ENCODE measurements at places on chromosomes 7 and 10.

DNA sequence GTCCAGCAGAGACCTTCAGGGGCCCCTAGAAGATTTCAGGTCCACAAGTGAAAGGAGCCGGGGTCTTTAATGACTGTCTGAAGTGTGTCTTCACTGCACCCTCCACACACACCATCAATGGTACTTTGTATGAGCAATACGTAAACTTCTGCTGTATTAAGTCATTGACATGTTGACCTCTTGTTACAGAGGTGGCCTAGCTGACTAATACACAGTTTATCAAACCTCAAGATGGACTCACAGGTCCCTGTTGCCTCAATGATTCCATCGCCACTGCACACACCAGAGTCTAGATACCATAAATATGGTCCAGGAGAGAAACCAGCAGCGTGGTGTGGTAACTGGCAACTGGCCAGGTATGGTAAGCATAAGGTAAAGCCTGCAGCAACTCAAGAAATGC, 19.5 kb downstream of the KCNMA1 start:
- no peak for DNase-seq

DNA sequence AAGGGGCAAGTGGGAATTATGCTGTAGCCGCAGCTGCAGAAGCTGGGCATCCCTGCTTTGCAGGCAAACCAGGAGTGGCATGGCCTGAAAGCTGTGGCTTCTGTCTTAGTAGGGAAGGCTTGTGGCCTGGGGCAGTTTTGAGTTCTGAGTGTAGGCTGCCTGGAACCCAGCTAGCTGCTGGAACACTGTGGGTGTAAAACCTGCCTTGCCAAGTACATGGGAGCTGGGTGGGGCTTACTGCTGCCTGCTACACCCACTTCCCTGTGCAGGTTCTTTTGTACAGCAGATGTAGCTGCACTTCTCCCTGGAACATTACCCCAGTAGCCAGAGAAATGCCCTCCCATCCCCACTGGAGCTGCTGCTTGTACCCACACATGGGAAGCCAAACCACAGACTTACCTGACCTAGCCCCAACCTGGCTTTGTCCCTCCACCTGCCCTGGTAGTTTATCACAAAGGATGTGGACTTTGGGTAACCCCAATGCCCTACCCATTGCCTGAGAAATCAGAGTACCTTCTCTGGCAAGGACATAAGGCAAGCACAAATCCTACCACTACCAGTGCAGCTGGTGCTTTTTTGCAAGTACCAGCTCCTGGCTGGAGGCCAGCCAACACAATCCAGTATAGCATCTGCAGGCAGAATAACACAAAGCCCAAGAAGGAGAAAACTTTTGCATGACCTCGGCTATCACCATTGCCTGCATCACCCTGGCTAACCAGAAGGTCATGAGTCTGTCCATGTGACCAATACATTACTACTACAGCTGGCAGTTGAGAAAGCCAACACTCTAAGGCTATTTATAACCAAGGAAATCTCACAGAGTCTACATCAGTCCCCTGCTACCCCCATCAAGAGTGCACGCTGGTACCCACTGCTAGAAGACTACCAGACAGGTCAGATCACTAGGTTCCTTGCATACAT, 26.5 kb upstream of the PPP1R3A start:
- DNase-seq: no peak

GRCh38 chr10:32163071-32163761, 107.0 kb upstream of the KIF5B start:
- no peak for DNase-seq

DNA sequence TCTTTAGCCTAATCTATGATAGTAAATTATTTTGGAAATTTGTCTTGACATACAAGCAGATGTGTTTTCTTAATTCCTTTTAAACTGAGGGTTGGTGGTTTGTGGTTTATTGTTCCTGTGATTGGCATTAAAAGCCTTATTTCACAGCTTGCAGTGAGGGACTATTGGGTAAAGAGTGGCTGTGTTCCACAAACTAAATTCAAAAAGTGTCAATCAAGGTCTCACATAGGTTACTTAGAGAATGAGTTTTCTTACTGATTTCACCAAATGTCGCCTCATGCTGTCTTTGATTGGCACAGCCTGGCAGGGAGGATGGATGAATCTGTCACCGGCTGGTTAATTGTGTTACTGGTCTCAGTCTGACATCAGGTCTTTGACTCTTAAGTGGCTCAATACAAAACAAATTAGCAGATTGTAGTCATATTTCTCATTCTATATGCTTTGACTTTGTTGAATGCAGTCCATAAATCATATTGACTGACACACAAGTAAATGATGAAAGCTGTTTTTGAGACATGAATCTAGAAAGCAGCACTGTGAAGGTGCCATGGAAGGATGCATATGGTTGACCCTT, 66.8 kb upstream of the CYP26C1 start:
- no peak for DNase-seq
